Activated CD8-positive, alpha-beta T cell treated with anti-CD3 and anti-CD28 coated beads for 36 hours (primary cell): ENCODE measurements at places on chromosomes 3 and 15. TPM values are rescaled to one million over a fixed set of nuclear protein-coding genes. Genes with fewer than 3 reads are reported as not detected.

DNA sequence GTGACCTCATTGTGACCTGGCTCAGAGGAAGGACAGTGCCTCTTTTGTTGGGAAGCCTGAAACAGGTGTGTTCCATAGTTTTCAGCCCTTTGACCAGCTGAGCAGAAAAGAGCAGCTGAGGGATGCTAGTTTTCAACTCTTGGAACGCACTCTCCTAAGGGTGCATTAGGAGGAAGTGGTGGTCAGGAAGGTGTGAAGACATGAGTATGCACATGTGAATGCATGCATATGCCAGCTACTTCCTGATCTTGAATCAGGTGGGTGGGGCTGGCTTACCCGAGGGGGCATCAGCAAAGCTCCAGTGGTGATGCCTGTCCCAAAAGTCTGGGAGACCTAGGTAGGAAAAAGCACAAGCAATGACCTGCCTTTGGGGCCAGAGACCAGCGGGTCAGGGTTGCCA lies 23.3 kb upstream of the CEMIP start:
- H3K27ac ChIP-seq, result no peak overlapping the region
- no peaks in the 10 kb centered on the region for H3K27me3 ChIP-seq
- peaks cover 2% of the 10 kb centered on the region for H3K36me3 ChIP-seq

DNA sequence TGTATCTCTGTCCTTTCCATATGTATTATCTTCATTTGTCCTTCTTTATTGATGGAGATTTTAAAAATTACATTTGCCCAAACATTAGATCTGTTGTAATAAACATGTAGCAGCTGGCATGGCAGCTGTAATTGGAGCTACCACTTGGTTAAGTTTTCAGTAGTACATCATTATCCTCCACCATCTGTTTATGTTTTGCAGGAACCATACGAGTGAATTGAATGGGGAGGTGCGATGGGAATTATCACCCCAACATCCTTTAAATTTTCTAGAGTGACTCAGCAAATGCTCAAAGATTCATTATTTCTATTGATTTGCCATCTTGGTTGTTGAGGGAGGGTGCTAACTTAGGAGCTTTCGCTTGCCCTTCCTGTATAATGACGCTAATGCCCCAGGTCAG lies 32.6 kb upstream of the NOX5 start:
- H3K4me1 ChIP-seq, result no peaks in the 10 kb centered on the region
- H3K27ac ChIP-seq, result no peak overlapping the region
- peaks cover 7% of the 10 kb centered on the region for H3K27me3 ChIP-seq
- no peak overlapping the region for H3K4me3 ChIP-seq
- no peak for DNase-seq
- H3K36me3 ChIP-seq, result no peaks in the 10 kb centered on the region

DNA sequence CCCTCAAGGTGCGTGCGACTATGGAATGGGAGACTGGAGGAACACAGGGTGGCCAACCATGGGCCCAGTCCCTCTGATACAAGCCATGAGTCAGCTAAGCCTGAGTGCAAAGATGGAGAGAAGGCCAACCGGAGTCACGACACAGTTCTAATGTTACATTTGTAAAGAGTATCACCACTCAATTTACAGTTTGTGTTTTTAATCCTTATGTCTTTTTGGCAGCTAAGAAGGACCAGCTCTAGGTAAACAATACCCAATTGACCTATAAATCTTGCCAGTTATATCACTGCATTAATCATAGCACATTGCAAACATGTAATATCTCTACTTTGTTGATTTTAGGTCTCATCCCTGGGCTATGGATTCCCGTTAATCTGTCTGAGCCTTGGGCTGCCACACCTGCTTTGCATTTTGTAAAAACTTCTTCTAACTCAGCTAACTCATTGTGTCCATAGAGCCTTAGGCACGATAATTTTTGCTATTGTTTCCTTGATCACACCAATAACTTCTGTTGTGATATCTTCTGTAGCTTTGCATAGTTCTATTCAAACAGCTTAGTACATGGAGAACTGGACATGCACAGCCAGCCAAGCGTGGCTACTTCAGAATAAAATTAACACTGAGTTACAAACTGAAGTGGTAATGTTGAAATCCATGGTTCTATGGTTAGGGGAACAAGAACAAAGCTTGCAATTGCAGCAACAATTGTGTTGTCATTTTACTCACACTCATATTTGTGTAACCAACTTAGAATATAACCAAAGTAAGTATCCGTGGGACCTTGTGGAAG lies 50.3 kb downstream of the LSM3 start:
- no peak for DNase-seq
- peaks cover 30% of the 10 kb centered on the region for H3K27me3 ChIP-seq
- peaks cover 3% of the 10 kb centered on the region for H3K36me3 ChIP-seq
- no peak overlapping the region for H3K4me3 ChIP-seq
- H3K27ac ChIP-seq, result no peak overlapping the region
- peaks cover 3% of the 10 kb centered on the region for H3K4me1 ChIP-seq

- no peaks in the 10 kb centered on the region for H3K27me3 ChIP-seq
- no peak overlapping the region for H3K27ac ChIP-seq
- no peak for DNase-seq
- no peaks in the 10 kb centered on the region for H3K36me3 ChIP-seq
Measured at GRCh38 chr3:194838236-194838635, 152.6 kb downstream of the FAM43A start.

DNA sequence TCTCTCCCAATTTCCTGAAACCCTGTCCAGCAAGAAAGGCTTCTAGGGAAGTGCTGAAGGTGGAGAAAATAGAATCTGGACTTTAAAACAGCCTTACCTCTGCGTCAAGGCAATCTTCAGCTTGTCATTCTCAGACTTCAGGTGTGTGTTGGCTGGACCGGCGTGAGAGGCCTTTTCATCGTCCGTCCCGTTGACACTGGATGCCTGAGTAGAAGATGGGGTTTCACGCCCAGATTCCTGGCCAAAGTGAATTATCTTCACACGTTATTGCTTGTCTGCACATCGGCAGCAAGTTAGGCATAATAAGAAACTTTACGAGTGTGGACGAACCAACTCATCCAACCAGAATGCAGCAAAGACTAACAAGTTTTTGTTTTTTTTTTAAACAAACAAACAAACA lies 49.5 kb downstream of the WHAMM start:
- no peaks in the 10 kb centered on the region for H3K36me3 ChIP-seq
- no peak overlapping the region for H3K4me3 ChIP-seq
- no peaks in the 10 kb centered on the region for H3K27me3 ChIP-seq

Gene MB21D2
- 3.1 TPM for total RNA-seq

DNA sequence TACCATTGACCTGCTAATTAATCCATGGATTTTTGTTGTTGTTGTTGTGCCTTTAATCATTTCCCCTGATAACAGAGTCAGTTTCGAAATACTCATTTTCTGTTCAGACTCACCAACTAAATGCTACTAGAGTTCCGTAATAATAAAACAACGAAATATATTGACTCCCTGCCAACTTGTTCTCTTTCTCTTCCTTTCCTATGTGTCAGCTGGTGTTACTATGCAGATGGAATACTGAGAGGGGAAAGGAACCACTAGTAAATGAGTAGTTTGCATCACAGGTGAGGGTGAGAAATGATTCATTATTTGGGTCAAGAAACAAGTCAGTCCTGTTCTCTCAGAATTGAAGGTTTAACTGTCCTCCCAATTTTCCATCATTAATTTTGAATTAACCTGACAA lies 1027.3 kb downstream of the TUSC7 start:
- H3K27me3 ChIP-seq, result no peaks in the 10 kb centered on the region
- no peak overlapping the region for H3K27ac ChIP-seq
- no peak for DNase-seq
- no peaks in the 10 kb centered on the region for H3K4me1 ChIP-seq
- no peaks in the 10 kb centered on the region for H3K36me3 ChIP-seq

GRCh38 chr3:29486096-29486495 lies 205.2 kb downstream of the RBMS3 start:
- no peaks in the 10 kb centered on the region for H3K4me1 ChIP-seq
- H3K27ac ChIP-seq, result no peak overlapping the region
- H3K27me3 ChIP-seq, result peaks cover 2% of the 10 kb centered on the region
- no peak overlapping the region for H3K4me3 ChIP-seq
- H3K36me3 ChIP-seq, result no peaks in the 10 kb centered on the region

DNA sequence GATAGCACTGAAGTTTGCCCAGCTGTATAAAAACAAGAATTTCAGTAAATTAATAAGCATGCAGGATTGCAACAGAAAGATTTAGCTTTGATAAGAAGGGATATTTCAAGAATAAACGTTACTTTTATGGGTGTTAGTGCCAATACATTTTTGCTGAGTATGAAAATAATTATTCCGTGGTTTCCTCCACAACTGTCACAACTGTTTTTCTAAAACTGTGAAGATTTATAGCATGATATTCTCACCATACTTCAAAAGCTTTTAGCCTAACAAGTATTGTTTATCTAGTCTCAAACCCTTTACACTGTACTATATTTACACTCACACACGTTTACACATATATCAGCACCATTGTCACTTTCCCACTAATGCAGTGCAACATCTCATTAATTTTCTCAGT lies 200.5 kb downstream of the TPRG1 start:
- no peak overlapping the region for H3K4me3 ChIP-seq
- H3K4me1 ChIP-seq, result peaks cover 3% of the 10 kb centered on the region
- no peaks in the 10 kb centered on the region for H3K27me3 ChIP-seq

- no peak for DNase-seq
- no peaks in the 10 kb centered on the region for H3K36me3 ChIP-seq
- no peaks in the 10 kb centered on the region for H3K27me3 ChIP-seq
Measured at GRCh38 chr3:177470197-177470941, 273.1 kb upstream of the TBL1XR1 start.

Gene SCAMP5
- total RNA-seq, result 0.65 TPM

DNA sequence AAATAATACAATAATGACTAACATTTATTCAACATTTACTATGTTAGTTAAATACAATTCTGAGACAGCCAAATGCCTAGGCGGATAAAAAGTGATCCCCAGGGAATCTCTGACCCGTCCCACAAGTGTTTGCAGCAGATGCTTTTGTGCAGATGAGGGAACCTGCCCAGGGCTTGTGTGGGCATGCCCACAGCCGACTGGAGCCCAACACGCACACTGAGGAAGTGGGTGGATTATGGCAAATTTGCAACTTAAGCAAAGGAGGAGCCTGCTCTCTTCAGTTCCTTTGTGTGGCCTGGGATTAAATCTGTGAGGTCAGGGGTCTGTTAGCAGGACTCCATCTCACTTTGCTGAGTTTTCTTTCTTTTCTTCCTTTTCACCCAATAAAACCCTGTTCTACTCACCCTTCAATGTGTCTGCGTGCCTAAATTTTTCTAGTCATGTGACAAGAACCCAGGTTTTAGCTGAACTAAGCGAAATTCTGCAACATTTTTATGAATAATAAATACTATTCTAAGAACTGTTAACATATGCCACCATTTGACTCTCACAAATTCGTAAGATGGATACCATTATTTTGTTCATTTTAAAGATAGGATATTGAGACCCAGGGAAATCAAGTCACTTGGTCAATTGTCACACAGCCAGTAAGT lies 13.9 kb upstream of the RTP1 start:
- no peaks in the 10 kb centered on the region for H3K36me3 ChIP-seq
- no peaks in the 10 kb centered on the region for H3K4me1 ChIP-seq
- H3K27ac ChIP-seq, result no peak overlapping the region
- H3K4me3 ChIP-seq, result no peak overlapping the region
- DNase-seq, result peak; percentile 4
- H3K27me3 ChIP-seq, result peaks cover 7% of the 10 kb centered on the region

- peaks cover 4% of the 10 kb centered on the region for H3K4me1 ChIP-seq
- no peak for DNase-seq
- H3K27ac ChIP-seq, result no peak overlapping the region
- H3K36me3 ChIP-seq, result peaks cover 46% of the 10 kb centered on the region
Measured at GRCh38 chr3:45487508-45487907, 99.1 kb downstream of the LARS2 start.

DNA sequence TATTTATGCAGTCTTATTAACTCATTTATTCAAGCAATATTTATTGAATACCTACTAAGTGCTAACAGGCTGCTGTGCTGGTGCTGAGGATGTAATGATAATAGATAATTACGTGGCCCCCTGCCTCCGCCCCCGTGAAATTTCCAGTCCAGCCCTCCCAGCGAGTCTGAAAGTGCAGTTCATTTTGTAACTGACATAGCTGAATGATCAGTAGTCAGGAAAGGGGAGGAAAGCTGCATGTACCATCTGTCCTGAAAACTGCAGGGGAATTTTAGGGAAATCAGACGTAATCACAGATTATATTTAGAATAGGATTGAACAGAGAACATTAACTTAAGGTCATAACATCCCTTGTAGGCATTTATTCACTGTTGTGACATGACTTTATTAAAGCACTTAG lies 736.8 kb downstream of the MCTP2 start:
- no peaks in the 10 kb centered on the region for H3K36me3 ChIP-seq
- no peaks in the 10 kb centered on the region for H3K27me3 ChIP-seq
- no peak for DNase-seq
- H3K4me3 ChIP-seq, result no peak overlapping the region

DNA sequence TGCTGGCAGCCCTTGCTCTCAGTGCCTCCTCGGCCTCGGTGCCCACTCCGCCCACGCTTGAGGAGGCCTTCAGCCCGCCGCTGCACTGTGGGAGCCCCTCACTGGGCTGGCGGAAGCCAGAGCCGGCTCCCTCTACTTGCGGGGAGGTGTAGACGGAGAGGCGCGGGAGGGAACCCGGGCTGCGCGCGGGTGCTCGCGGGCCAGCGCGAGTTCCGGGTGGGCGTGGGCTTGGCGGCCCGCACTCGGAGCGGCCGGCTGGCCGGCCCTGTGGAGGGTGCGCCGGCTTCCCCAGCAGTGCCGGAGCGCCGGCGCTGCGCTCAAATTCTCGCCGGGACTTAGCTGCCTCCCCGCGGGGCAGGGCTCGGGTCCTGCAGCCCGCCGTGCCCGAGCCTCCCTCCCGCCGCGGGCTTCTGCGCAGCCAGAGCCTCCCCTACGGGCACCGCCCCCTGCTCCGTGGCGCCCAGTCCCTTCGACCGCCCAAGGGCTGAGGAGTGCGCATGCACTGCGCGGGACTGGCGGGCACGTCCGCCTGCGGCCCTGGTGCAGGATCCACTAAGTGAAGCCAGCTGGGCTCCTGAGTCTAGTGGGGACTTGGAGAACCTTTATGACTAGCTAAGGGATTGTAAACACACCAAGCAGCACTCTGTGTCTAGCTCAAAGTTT lies 231.5 kb downstream of the EFHB start:
- H3K4me1 ChIP-seq, result no peaks in the 10 kb centered on the region
- H3K36me3 ChIP-seq, result no peaks in the 10 kb centered on the region
- no peak for DNase-seq
- H3K4me3 ChIP-seq, result peak overlapping the region; percentile 8
- H3K27ac ChIP-seq, result no peak overlapping the region

Gene TMEM207
- not detected for total RNA-seq

- no peak overlapping the region for H3K4me3 ChIP-seq
- DNase-seq, result no peak
- no peaks in the 10 kb centered on the region for H3K36me3 ChIP-seq
- H3K4me1 ChIP-seq, result peaks cover 6% of the 10 kb centered on the region
- peaks cover 3% of the 10 kb centered on the region for H3K27me3 ChIP-seq
Measured at GRCh38 chr3:193742628-193743027, 149.6 kb downstream of the OPA1 start.

- no peak overlapping the region for H3K4me3 ChIP-seq
- no peaks in the 10 kb centered on the region for H3K27me3 ChIP-seq
- H3K4me1 ChIP-seq, result no peaks in the 10 kb centered on the region
- no peak overlapping the region for H3K27ac ChIP-seq
- no peaks in the 10 kb centered on the region for H3K36me3 ChIP-seq
Measured at GRCh38 chr3:152073267-152073666, 195.5 kb upstream of the MBNL1 start.

Gene SERP1
- 115 TPM for total RNA-seq

Gene COL6A5
- total RNA-seq, result not detected

Gene PSTPIP1
- 121 TPM for total RNA-seq

Gene AP3S2
- total RNA-seq, result 20.3 TPM
